ENCODE measurements at places on chromosomes 5 and 9.
A peak's percentile ranks its signal among the peaks of the same experiment; 100 is the strongest.

- DNase-seq = no peak
These were observed at the start of gene NR2F1-AS1 for GRCh38 chr5:93580927-93581445. Gene NR2F1-AS1 (minus strand): TSS chr5:93581219.

- no peak for DNase-seq
These were observed 12.4 kb upstream of the AKNA start for GRCh38 chr9:114400219-114400618.

DNA sequence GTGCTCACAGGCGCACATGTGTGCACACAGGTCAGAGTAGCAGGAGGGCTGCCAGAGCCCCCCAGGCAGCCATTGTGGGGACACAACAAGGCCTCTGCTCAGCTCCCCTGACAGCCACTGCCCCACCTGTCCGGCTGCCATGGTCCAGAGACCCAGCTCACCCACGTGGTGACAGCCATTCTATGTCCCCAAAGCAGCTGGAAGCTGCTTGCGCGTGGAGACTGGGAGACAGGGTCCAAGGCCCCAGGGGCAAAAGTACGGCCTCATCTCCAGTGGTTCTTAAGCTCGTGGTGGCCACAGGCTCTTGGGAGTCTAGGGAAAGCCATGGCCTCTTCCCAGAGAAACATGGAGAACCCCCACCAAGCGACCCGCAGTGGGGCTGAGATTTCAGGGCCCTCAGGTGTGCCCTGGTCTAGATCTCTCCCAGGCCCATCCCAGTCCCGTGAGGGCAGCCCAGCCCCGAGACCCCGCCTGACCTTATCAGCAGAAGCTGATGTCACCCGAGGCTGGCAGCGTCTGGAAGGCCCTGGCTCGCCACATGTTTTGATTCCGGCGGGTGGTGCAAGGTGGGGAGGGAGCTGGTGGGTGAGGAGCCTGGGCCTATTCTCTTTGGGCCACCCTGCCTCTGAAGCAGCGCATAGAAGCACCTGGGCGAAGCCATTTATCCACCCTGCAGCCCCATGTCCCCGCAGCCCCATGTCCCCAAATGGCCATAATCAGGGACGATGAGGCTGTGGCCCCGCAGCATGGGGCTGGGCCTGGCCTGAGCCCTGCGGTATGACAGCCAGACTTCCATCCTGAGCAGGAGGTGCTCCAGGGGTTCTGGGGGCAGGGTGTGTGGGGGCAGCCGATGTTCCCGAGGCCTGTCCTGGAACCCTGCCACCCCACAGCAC lies 31.7 kb downstream of the GLT6D1 start:
- no peak for DNase-seq

DNA sequence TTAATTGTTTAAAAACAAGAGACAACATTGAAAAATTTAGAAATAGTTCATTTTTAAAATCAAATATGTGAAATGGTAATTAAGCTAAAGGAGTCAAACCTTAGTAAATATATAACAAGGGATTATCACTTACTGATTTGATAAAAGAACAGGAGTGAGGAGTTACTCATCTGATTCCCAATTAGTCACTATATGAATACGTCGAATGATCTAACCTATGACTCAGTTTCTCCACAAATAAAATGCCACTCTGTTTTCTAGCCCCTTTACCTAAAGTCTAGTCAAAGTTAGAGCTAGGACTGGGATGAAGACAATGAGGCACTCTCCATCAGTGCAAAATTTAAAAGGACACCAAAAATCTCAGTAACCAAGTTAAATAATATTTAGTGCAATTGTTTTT lies 70.4 kb upstream of the RASEF start:
- DNase-seq = no peak

- no peak for DNase-seq
These were observed 32.4 kb downstream of the NNT start for GRCh38 chr5:43635374-43635773.

DNA sequence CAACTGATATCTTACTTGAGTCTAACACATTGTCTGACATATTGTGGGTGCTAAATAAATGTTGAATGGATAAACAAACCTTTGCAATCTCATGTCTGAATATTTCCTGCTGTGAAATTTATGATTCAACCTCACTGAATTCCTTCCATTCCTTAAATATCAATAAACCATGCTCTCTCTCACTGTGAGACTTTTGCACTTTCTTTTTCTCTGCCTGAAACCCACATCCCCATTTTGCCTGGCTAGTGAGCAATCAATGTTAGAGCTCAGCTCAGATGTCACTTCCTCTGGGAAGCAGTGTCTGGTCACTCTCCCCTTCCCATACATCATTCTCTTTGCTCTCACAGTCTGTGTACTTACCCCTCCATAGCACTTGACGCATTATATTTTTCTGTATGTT lies 383.7 kb upstream of the TRPC7 start:
- DNase-seq = no peak

DNA sequence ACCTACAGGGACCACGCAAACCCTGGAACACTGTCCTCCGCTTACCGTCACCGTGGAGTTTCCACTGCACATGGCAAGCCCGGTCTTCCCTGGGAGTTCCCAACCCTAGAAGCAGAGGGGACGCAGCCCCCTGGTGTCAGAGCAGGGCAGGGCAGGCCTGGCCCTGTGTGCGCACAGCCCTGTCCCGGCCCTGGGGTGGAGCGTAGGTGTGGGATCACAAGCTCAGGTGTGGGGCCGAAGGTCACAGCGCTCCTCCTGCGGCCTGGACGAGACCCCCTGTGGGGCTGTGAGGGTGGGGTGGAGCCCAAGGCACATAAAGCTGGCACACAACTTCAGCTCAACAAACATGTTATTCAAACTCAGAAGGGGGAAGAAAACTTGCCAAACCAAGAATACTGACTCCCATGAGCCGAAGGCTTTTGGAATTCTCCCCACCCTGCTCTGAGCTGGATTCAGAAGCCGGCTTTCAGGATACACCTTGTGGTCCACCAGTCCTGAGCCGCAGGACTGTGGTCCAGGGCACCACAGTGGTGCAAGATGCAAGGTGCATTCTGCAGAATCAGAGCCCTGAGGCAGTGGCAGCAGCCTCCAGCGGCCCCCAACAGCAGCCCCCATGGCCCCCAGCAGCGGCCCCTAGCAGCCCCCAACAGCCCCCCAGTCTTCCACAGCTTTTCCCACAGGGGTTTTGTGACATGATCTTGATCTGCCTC lies 11.8 kb upstream of the EXOC3 start:
- DNase-seq = peak; percentile 30

GRCh38 chr9:20684875-20685696 lies 1.0 kb downstream of the FOCAD start:
- no peak for DNase-seq

DNA sequence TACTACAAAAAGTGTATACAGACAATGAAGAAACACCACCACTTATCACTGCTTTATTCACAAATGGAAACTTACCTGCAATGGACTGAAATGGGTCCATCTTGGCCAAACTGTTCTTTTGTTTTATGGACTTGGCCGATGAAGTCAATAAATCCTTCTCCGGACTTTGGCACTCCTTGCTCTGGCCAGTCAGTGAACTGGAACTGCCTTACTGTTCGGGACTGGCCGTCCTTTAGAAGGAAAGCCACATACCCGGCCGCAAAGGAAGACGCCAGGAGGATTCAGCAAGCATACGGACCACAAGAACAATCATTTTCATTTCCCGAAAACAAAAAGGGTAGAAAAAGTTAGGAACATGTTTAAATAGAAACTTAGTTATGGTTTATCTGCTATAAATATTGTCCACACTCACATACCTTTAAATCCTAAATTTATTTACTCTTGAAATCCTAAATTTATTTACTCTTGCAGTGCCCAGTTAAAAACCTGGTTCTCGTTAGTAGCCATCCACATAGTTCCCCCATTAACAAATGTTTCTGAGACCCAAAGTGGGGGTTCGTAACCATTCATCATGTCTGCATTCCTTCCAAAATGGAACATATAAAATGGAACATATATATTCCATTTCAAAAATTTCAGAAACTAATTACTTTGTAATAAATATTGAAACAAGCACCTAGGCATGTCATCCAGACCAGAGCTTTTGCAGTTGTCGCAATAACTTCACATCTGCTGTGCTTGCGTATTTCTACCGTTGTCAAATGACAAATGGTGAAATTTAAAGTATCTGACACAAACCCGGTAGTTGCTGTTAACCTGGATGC lies 532.1 kb upstream of the DMAC1 start:
- DNase-seq = no peak

- DNase-seq = no peak
These were observed 3.3 kb downstream of the ACSL6 start for GRCh38 chr5:132008163-132008473.

DNA sequence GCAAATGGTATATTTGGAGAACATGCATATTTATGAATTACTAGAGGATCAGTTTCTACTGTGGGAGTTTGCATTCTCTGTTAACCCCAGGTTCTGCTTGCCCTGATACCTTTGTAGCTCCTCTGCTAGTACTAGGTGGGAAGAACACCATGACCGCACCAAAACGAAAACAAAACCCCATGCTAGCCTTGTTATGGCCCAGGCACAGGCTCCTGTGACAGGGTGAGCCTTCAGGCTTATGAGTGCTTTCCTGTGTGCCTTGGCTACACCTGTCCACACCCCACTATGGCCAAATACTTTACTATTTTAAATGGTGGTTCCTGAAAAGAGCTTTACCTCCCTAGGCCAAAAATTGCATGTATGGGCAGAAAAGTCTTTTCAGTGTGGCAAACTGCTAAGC lies 94.8 kb downstream of the PPIC start:
- no peak for DNase-seq

GRCh38 chr5:9054322-9054721 lies 491.6 kb downstream of the SEMA5A start:
- no peak for DNase-seq
